ENCODE measurements at places on chromosomes 16 and 17.

DNA sequence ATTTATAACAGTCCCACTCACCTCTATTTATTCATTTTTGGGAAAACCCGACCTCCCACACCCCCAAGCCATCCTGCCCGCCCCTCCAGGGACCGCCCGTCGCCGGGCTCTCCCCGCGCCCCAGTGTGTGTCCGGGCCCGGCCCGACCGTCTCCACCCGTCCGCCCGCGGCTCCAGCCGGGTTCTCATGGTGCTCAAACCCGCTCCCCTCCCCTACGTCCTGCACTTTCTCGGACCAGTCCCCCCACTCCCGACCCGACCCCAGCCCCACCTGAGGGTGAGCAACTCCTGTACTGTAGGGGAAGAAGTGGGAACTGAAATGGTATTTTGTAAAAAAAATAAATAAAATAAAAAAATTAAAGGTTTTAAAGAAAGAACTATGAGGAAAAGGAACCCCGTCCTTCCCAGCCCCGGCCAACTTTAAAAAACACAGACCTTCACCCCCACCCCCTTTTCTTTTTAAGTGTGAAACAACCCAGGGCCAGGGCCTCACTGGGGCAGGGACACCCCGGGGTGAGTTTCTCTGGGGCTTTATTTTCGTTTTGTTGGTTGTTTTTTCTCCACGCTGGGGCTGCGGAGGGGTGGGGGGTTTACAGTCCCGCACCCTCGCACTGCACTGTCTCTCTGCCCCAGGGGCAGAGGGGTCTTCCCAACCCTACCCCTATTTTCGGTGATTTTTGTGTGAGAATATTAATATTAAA is 638 bp upstream of the TMEM88 start:
- no peak for ATAC-seq

DNA sequence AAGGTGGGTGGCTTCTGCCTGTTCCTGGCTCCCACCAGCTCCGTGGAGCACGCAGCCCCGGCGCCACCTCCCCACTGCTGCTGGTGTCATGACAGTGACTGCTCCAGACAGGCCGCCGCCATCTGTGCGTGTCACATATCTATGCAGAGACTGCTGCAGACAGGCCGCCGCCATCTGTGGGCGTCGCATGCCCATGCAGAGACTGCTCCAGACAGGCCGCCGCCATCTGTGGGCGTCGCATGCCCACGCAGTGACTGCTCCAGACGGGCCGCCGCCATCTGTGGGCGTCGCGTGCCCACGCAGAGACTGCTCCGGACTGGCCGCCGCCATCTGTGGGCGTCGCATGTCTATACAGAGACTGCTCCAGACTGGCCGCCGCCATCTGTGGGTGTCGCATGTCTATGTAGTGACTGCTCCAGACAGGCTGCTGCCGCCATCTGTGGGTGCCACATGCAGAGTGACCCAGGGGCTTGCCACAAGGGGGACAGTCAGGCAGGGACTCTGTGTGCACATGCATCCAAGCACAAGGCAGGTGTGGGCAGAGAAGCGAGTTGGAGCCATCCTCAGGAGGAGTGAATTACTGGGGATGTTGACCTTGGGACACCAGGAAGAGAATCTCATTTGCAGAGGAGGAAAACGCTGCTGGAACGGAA is 3.3 kb upstream of the FN3KRP start:
- no peak for ATAC-seq

GRCh38 chr16:1379304-1380076 is 27.8 kb downstream of the GNPTG start:
- ATAC-seq = peak; percentile 76

DNA sequence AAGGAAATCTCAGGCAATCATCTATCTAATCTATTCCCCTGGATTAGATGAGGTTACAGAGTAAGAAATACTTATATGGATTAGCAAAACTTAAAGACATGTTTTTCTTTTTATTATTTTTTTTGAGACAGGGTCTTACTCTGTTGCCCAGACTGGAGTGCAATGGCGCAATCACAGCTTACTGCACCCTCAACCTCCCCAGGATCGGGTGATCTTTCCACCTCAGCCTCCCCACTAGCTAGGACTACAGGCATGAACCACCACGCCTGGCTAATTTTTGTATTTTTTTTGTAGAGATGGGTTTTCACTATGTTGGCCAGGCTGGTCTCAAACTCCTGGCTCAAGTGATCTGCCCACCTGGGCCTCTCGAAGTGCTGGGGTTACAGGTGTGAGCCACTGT is 3.3 kb upstream of the NFE2L1 start:
- no peak for ATAC-seq

GRCh38 chr16:66223176-66223780 is 143.2 kb upstream of the CDH5 start:
- no peak for ATAC-seq

DNA sequence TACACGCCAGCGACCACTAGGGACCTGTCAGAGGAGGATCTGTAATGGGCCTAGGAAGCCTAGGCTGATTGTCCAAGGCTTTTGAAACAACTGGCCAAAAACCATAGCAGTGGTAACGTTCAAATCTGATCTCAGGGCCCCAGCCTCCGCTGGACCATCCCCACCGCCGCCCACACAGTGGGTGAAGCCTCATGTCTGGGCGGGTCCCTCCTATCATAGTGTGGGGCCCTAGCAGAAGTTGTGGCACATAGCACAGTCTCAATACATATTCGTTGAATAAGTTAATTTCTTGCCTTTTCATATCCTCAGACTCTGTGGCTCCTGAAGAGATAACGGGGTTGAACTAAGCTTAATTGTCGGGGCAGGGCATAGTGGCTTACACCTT is 818 bp downstream of the DPH1 start:
- ATAC-seq = peak; percentile 3

DNA sequence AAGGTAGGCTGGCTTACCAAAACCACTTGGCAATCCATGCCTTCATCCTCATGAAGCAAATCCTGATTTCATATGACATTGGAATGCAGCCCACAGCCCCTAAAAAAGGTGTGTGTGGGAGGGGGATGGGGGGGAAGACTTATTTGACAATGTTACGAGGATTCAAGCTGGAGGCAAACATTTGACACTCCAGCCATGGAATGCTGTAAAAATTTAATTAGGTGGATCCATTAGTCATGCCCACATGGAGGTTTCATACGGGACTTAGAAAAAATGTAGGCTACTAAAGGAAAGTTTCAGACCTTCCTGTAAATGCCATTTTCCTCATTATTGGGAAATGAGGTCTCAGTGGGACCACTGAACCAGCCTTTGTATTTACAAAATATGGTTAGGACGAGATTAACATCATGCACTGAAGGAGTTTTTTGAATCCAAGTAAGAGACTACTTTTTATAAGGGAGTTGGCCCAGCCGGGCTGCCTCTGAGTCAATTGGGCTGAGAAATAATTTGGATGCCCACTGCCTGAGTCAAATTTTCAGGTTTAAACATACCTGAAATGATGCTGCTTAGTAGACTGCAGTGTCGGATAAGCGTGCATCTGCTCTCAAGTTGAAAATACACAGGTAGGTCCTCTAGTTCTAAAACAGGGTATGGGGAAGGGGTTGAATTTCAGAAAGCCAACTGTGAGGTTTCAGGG is 44.6 kb upstream of the MAF start:
- no peak for ATAC-seq

DNA sequence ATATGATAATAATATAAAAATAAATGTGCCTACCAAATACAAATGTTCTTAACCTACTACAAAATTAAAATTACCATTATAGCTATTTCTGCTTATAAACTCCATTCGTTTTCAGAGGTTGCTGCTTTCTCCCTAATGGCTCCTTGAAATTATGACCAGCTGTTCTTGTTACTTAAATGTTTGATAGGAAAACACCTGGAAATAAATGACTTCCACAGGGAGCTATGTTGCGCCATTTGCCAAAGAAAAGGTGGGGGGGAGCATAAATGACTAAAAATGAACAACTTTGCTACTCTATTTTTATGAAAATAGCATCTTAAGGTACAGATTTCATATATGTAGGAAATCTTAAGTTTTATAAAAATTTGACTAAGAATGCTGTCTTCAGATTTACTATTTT is 157.5 kb upstream of the MON1B start:
- ATAC-seq = no peak

DNA sequence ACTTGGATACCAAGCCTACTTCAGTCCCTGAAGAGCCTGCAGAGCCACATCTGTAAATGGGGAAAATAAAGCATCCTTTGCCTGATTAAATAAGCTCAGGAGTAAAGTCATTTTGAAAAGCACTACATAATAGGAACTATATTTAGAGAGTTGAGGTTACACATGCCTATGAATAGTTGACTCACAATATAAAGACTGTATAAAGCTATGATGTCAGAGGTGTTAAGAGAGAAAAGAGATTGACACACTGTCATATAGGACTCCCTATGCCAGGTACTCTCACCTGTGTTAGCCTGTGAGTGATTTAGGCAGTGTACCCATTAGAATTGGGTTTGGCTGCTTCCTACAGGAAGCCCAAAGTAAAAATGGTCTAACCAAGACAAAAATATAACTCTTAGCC is 87.7 kb upstream of the CRHR1 start:
- no peak for ATAC-seq

DNA sequence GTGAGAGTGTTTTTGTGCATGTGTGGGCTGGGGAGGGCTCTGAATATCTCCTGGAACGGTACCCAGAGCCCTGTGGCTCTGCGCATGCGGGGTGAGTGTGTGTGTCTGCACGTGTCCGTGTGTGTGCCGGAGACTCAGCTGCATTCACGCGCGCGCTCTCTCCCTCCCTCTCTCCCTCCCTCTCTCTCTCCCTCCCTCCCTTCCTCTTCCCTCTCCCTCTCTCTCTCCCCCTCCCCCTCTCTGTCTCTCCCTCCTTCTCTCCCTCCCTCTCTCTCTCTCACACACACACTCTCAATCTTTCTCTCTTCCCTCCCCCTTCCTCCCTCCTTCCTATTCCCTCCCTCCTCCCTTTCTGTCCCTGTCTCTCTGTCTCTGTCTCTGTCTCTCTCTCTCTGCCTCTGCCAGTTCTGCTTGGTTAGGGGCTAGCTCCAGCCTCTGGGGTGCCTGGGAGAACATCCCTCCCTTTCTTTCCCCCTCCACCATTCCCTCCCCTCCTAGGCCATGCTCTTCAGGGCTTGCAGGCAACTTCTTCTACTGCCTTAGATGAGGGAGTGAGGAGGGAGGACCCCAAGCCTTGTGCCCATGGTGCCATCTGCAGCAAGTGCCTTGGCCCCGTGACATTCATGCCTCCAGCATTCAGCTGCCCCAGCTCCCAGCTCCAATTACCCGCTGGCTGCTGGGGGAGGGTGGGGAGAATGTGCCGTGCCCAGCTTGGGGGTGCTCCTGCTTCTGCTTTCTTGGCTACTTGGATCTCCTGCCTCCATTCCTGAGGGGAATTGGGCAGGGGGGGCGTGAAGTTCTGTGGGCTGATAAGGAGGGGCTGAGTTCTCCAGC is 6.4 kb downstream of the THRA start:
- ATAC-seq = peak; percentile 50

DNA sequence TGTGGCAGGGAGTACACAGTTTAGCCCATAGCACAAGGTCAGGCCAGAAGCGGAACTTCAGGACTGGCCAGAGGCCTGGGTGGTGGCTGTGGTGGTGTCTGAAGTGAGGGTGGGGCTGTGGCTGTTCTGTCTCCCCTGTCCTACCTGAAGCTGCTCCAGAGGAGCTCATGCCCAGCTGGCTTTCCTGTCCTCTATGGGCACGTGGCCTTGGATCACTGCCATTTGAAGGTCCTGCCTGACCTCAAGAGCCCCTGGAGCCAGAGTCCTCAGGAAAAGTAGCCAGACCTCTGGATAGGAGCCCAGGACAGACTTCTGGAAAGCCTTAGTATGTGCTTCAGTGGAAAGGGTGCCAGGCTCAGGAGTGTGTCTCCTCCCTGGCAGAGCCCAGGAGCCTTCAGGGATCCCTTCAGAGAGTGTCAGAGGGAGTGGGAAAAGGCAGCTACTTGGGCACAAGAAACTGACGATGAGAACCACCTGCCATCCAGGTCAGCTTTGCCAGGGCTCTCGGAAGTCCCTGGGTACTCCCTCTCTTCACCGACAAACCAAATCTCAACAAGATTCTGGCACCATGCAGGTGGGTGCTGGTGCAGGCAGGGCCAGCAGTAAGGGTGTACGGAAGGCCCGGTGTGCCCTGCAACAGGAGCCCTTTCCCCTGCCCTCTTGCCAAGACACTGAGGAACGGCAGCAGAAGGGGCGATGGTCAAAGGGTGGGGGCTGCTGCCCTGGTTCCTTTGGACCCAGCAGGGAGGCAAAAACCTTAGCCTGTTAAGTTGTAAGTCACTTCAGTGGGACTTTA is 153.7 kb downstream of the NTN1 start:
- ATAC-seq = peak; percentile 67

- peak; percentile 37 for ATAC-seq
Measured at GRCh38 chr16:89314357-89314756, 96.9 kb downstream of the ZNF778 start.

DNA sequence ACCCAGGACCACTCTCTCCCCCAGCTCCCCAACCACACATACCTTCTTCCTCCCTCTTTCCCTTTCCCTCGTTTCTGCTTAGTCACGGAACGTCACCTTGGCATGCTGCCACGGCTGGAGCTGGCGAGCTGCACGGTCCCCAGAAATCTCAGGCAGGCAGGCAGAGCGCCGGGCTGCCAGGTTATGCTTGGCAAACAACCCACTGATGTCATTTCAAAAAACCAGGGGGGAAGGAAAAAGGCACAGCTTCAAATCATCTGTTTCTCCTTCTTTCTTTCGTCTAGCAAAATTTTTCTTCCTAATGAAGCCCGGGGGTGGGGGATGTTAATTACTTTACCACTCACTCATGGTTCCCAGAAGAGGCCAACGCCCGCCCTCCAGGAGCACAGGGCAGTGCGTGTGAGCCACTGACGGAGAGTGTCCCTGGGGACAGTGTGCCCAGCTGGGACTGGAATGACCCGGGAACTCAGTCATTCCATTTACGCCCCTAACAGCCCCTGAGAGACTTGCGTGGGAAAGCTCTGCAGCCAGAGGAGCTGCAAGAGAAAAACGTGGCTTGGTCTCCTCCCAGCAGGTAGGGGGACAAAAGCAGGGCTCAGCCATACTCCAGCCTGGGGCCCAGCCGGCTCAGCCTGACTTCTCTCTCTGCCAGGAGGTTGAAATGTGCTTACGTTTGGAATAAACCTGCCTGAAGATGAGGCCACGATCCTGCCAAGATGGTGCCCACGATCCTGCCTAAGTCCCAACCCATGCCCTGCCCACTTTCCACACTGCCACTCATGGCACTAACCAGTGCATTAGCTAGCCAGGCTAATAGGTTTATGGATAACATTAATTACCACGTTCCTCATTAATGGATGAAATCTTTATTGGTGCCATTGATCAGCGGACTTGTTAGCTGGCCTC is 198.9 kb downstream of the ZFHX3 start:
- peak; percentile 67 for ATAC-seq

GRCh38 chr17:45229681-45230409 is 8.2 kb downstream of the FMNL1 start:
- no peak for ATAC-seq

GRCh38 chr16:71426069-71426879 is 15.6 kb downstream of the TLE7 start:
- ATAC-seq = peak; percentile 68

- peak; percentile 71 for ATAC-seq
Measured at GRCh38 chr16:1466968-1467521, 7.8 kb downstream of the CLCN7 start.

GRCh38 chr16:1877804-1878203 is 5.8 kb upstream of the MEIOB start:
- no peak for ATAC-seq

Data from esophagus mucosa (tissue), 1 donor.